ENCODE measurements at places on chromosomes 16 and 17.

DNA sequence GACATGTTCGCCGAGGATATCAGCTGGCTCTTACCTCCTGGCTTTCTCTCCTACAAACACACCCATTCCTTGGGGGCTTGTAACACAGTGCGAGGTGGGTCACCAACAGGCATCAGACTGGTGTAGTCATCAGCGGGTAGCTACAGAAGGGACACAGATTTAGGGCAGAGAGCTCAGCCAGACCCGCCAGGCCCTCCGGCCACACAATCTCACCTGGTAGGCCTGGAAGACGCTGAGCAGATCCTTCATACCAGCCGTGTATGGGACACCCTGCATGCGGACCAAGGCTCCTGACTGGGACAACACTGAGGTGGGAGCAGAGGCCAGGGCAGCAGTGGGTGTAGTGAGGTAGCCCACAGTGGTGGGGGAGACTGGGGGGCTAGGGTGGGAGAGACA lies 5.8 kb downstream of the ESRP2 start:
- DNase-seq, result no peak

GRCh38 chr17:40176754-40177110 lies 538 bp upstream of the RAPGEFL1 start:
- DNase-seq, result no peak

GRCh38 chr17:9226794-9227135 lies 205.5 kb downstream of the NTN1 start:
- no peak for DNase-seq

DNA sequence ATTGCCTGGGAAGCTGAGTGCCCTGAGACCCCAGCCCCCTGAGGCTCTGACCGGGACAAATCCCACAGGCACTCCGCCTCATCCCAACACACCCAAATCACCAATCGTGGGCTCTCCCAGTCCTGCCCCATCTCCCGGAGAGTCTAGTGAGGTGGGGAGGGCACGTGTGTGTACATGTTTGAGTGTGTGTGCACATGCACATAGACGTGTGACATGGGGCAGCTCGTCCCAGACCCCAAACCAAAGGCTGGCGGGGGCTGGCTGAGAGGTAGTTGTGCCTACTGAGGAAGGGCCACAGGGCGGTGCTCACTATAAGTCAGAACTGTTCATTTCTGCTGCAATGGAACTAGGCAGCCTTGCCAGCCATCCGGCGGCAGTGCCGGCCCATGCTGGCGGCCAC lies 8.6 kb downstream of the SNAI3 start:
- DNase-seq, result no peak

DNA sequence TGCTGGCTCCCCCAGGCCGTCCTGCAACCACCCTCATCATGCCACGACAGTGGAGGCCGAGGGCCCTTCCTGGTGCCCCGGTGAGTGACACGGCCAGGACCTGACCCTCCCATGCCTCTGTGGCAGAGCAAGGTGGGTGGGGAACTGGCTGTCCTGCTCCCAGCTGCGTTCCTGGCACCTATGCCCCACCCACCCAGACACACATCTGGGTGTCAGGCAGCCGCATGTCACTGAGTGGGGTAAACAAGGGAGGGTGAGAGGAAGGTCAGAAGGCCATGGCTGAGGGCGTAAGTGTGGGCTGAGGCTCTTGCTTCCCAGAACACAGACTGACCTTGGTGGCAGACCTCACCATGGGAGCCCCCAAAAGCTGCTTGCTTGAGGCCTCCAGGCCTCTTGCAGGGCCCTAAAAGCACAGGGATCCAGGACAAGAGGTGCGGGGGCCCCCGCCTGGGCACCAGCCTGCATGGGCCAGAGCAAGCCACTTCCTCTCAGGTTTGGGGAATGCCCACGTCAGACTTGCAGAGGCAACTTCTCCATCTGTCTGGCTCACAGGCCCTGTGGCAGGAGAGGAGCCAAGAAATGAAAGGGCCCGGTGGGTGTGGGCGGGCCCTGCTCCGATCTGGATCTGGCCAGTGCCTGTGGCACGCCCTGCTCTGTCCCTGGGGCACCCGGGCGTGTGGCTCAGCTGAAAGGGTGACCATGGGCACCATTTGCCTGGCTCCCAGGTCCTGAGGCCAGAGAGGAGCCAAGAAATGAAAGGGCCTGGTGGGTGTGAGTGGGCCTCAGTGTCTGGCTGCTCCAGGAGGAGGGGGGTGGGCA lies 3.9 kb upstream of the CCDC57 start:
- DNase-seq, result peak; percentile 57

- no peak for DNase-seq
Observed at GRCh38 chr17:10792151-10792550, 11.7 kb downstream of the TMEM238L start.

DNA sequence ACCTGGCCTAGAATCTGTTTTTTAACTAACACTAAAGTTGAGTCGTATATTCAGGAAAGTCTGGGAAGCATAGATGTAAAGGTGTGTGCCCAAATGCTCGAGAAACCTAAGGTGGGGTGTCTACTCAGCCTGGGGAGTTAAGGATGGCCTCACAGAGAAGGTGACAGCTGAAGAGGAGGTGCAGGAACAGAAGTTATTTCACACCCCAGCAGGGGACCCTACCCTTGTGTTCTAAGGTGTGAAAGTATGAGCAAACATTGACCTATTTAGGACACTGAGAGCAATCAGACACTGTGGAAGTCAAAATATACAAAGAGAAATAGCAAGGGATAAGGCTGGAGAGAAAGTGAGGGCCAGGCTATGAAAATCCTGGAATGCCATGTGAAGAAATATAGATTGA lies 49.0 kb upstream of the DHX40 start:
- DNase-seq, result no peak

GRCh38 chr17:8380049-8380448 lies 2.9 kb downstream of the RPL26 start:
- DNase-seq, result no peak

GRCh38 chr17:41863074-41863848 lies 2.0 kb downstream of the KLHL11 start:
- DNase-seq, result no peak

DNA sequence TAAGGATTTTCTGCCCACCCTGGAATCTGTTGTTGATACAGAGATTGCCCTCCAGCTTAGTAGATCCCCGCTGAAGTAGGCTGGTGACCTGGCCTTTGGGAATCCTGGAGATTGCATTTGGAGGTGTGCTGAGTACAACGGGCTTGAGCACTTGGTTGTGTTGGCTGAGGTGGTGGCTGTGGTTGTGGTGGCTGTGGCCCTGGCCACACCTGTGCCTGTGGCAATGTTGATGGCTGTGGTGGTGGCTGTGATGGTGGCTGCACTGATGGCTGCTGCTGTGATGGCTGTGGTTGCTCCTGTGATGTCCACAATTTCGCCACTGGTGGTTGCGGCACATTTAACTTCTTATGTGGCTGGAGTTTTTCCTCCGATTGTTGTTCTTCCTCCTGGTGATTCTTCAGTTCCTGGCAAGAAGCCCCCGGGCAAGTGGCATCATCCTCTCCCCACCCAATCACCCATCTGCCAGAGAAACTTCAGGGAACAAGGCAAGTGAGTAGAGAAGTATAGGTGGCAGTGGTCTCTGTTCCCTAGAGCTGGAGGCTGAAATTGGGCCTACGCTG lies 4.2 kb downstream of the CCDC200 start:
- DNase-seq, result no peak

- DNase-seq, result no peak
Observed at GRCh38 chr17:57966246-57966645, 11.0 kb upstream of the CUEDC1 start.

- peak; percentile 43 for DNase-seq
Observed at GRCh38 chr16:11020792-11021551, 76.6 kb downstream of the CLEC16A start.

GRCh38 chr17:11889266-11889665 lies 108.0 kb downstream of the ZNF18 start:
- DNase-seq, result no peak

DNA sequence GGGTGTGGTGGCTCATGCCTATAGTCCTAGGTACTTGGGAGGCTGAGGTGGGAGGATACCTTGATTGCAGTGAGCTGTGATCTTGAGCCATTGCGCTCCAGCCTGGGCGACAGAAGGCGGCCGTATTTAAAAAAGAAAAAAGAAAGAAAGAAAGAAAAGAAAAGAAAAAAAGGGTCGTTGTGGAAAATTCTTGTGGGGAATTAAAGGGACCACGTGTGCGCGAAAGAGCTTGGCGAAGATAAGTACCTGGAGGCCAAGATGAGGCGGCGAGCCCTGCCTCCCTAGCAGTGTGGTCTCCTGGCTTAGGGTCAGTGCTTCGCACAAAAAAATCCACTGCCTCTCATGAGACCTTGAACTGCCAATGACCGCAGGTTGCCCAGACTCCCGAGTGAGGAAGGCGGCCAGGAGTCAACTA lies 728 bp upstream of the NMT1 start:
- peak; percentile 17 for DNase-seq

GRCh38 chr17:62627219-62627903 lies at the start of gene MRC2:
TSS of gene MRC2 (plus strand) at chr17:62627670. CDS start at chr17:62627803, 133 bp downstream.
- peak; percentile 54 for DNase-seq

DNA sequence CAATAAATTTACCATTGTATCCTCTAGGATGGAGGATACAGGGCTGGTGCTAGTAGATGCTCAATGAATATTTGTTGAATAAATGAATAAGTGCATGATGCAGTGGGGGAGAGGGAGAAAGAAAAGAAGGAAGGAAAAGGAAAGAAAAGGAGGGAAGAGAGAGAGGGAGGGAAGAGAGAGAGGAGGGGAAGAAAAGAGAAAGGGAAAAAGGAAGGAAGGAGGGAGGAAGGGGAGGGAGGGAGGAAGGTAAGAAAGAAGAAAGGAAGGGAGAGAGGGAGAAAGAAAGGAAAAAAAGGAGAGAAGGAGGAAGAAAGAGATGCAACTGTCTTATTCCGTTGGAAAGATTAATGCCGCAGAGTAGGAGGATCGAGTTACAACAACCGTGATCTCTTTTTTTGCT lies 30.4 kb downstream of the HSBP1 start:
- DNase-seq, result no peak

- no peak for DNase-seq
Observed at GRCh38 chr16:89829630-89830437, 1.6 kb downstream of the SPIRE2 start.

DNA sequence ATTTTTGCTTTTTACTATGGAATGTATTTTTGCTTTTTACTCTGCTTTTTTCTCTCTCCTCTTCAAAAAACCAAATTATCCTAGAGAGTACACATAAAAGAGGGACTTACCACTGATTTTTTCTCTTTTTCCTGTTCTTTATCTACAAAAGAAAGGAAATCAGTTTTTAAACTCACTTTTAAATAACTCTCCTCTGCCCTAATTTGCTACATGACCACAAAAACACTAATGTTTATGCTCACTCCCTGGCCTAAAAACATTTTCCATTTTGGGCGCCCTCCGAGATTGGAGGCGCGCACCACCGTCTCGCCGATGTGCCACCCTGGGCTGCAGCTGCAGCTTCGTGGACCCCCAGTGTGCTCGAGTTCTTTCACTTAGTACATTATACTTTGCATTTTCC lies 1.1 kb downstream of the TK2 start:
- DNase-seq, result no peak

DNA sequence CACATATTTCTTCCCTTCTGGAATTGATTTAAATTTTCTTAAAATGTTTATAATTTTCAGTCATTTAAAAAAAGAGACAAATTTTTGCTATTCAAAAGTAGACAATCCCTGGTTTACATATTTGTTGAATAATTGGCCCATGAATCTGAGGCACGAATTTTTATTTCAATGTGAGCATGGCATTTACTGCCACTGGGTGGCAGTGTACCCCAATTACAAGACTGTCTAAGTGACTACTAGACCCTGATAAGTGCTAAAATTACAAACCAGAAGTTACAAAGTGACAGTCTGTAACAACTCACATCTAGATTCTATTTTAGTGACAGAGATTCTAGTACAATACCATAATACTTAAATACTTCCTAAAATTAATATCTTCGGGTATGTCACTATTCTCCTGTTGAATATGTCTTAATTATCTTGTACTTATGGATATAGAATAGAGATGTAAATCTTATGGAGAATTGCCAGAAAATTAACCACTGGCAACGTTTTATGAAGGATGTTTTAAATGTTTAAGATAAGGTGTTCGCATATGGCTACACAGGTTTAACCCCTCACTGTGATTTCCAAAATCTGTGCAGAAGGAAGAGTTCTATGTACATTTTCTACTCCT lies 235.8 kb downstream of the MAP2K4 start:
- peak; percentile 57 for DNase-seq

DNA sequence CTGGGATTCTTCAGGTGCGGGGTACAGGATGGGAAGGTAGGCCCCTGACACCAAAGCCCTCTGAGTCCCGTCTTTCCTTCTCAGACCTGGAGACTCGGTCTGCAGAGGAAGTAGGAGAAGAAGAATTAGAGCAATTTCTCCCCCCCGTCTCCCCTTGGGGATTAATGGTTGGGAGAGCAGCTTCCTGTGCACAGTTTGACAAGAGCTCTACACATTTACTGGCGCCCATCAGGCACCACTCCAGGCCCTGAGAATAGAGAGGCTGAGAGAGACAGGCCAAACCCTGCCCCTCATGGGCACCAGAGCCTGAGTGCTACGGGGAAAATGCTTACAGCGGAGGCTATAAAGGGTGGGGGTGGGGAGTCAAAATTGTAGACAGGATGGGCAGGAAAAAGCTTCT lies 3.5 kb upstream of the C16orf74 start:
- DNase-seq, result no peak

DNA sequence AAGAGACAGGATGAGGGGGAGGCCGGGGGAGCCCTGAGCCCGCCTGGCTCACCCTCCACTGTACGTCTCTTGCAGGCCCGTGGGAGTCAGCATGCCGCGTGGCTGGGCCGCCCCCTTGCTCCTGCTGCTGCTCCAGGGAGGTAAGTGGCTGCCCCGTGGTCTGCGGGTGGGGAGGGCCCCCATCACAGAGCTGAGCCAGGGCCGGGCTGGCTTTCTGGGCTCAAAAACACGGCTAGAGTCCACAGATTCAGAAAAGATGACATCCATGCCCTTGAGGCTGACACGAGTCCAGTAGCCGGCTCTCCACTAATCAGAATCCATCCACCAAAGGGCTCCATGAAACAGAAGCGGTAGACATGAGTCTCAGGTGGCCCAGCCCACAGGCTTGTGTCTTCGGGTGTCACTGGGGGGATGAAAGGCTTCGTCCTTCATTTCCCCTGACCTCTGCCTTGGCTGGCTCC lies 28.0 kb downstream of the IL21R start:
- DNase-seq, result no peak

DNA sequence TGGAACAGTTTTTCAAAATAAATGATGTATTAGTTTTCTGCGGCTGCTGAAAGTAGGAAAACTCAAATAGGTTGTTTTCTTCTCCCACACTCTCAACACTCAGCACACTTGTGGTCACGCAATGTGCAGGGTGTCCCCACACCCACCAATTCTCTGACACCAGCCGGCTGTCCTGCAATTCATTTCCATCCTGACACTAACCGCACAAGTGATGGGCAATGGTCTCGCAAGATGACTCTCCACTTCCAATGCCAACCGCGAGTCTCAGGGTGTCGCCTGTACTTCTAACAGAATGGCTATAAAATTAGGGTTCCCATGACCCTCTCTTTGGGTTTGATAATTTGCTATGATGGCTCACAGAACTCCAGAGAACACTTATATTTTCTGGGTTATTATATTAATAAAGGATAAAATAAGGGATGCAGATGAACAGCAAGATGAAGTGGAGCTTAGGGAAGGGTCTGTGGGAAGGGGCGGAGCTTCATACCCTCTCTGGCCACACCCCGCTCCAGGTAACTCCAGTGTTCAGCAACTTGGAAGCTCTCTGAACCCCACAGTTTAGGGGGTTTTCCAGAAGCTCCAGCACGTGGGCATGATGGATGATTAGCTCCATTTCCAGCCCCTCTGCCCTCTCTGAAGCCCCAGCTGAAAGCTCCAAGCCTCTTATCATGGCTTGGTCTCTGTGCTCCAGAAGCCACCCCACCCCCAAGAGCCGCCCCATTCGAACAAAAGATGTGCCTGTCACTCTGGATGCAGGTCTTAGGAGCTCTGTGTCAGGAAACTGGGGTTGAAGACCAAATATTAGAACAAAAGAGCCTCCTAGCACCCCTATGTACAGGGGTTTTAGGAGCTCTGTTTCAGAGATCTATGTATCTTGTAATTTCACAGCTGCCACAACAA lies 19.8 kb downstream of the TAF1C start:
- DNase-seq, result no peak
